ENCODE measurements at places on chromosomes 7 and 10. TPM values are rescaled to one million over a fixed set of nuclear protein-coding genes. Genes with fewer than 3 reads are reported as not detected.

The SPDYE16 gene
- not detected for total RNA-seq

GRCh38 chr10:14396411-14397048, 65.8 kb upstream of the FRMD4A start:
- peak; percentile 53 for DNase-seq

GRCh38 chr7:102072636-102073209, 213.9 kb upstream of the SH2B2 start:
- no peak for DNase-seq

GRCh38 chr7:26477381-26477990, 185.8 kb downstream of the SNX10 start:
- no peak for DNase-seq

- DNase-seq = no peak
These were observed 9.0 kb upstream of the STARD3NL start for GRCh38 chr7:38168890-38169570.

GRCh38 chr10:31875608-31876007, 53.0 kb downstream of the ARHGAP12 start:
- no peak for DNase-seq

DNA sequence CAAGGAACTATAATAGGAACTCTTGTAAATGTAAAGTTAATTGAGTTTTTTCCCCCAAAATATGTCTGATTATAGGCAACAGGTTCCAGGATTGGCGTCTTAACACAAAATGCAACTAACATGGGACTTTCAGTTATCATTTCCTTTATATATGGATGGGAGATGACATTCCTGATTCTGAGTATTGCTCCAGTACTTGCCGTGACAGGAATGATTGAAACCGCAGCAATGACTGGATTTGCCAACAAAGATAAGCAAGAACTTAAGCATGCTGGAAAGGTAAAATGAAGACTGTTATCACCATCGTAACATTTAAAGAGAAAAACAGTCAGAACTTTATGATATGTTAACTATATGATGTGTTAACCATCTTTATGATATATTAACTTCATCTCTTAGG, 63.7 kb downstream of the SP8 start:
- no peak for DNase-seq

- no peak for DNase-seq
These were observed 12.4 kb downstream of the CALY start for GRCh38 chr10:133324198-133324792.

DNA sequence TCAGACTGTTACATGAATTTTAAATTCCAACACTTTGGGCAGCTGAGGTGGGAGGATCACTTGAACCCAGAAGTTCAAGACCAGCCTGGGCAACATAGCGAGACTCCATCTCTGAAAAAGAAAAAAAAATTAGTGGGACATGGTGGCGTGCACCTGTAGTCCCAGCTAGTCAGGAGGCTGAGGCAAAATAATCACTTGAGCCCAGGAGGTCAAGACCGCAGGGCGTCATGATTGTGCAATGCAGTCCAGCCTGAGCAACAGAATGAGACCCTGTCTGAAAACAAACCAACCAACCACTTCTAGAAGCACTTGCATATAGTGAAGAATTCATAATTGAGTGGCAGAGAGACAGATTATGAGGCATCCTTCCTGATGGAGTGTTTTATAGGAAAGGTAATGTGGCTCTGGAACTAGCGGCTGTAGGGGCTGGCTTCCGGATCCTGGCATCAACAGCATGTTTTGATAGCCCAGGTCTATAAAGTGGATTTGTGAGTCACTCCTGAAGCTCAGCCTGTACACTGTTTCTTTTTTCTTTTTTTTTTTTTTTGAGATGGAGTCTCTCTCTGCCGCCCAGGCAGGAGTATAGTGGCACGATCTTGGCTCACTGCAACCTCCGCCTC, 40.3 kb upstream of the RSBN1L start:
- DNase-seq = no peak

- DNase-seq = no peak
These were observed 49.5 kb upstream of the CAPZA2 start for GRCh38 chr7:116812860-116813259.

The SPDYE2B gene
- not detected for total RNA-seq

The NEUROG3 gene
- 0.14 TPM for total RNA-seq

- DNase-seq = peak; percentile 47
These were observed 21.9 kb downstream of the ADCYAP1R1 start for GRCh38 chr7:31074120-31074383.

GRCh38 chr7:155758348-155758747, 53.9 kb downstream of the SHH start:
- no peak for DNase-seq

DNA sequence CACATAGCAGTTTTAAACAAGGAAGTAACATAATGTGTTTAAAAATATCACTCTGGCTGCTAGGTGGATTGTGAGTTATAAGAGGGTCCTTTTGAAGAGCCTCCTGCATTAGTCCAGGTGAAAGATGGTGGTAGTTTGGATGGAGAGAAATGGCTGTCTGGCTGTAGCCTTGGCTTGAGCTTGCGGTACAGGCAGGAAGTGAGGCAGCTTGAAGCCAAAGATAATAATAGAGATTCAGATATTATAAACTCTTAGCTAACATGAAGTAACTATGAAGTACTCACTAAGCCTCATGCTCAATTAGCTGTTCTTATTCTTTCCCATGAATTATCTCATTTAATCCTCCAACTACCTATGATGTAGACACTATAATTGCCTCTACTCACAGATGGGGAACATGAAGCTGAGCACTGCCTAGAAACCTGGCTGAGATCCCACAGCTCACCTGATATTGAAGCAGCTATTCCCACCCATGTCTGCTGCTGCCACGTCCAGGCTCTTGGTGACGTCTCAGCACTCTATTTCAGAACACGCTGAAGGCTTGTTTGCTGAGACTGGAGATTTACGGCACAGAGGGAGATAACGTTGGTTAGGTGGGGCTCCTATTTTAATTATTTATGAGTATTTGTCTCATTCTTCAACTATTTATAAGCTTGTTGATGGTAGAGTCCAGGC, 10.4 kb downstream of the C10orf120 start:
- DNase-seq = no peak

- DNase-seq = peak; percentile 38
These were observed 4.6 kb downstream of the BMI1 start for GRCh38 chr10:22325272-22326144.

- peak; percentile 38 for DNase-seq
These were observed 591.4 kb downstream of the SORCS1 start for GRCh38 chr10:106573106-106573505.

DNA sequence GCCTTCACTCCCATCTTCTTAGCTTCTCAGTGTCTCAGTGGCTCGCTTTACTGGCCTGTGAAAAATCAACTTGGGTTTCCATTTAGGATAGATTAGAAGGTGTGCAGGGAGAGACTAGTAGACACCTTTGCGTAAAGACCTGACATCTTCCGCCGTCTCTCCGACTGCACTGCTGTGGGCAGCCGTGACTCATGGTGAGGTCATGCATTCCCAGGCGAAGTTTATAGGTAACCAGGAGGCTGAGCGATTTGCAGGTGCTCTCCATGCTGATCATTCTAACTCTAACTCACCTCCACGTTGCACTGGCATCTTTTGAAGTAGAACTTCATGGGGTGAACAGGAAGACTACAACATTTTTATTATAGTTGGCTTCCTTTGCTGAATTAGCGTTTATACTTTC, 68.0 kb upstream of the ZNF438 start:
- DNase-seq = peak; percentile 34

- no peak for DNase-seq
These were observed 166.7 kb downstream of the PTPN20 start for GRCh38 chr10:47077941-47078340.

The HELLS gene
- 32.2 TPM for total RNA-seq

GRCh38 chr7:3957472-3958108, 656.5 kb downstream of the SDK1 start:
- no peak for DNase-seq

DNA sequence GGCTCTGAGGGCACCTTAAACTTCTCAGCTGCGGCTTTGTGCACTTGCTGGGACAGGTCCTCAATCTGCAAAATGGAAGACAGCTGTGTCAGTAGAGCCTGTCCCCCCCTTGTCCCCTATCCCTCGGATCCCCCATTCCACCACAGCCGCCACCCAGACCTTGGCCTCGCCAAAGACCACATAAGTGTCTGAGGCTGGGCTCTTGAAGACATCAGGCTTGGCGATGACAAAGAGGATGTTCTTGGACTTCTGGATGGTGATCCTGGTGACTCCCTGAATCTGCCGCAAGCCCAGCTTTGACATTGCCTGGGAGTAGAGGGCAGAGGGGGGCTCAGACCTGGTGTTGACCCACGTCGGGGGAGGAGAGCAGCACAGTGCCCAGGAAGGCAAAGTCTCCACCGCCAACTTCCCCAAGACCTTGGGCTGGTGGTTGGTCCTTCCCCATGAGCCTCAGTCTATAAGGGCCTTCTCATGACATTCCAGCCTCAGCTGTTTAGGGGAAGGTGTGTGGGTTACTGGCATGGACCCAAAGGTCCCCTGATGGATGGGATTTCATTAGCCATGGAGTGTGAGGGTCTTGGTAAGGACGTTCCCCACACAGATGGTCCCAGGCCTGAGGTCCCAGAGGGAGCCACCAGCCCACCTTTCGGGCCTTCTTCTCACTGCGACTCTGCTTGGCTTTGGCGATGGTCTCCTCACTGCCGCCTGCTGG, 7.7 kb downstream of the NACAD start:
- DNase-seq = no peak

DNA sequence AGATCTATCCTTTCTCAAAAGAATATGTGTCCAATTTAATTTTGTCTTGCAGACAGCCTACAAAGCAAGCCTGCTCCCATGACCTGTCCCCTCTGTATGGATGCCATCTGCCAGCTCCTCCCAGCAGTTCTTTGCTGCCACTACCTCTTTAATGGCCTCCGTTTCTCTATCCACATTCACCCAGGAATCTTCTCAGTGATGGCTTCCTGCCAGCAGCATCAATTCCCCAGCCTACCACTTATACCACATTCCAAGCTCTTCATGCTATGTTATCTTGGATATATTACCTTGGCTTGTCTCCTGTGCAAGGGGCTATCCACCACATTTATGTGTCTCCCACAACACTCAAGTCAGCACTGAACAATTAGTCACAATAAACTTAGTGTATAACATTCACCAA, 133.2 kb downstream of the VPS50 start:
- DNase-seq = no peak

The DYDC2 gene
- total RNA-seq = 0.47 TPM

Data from H4 (cell line).